ENCODE measurements at places on chromosomes 4 and X.

- no peak for DNase-seq
Observed at GRCh38 chrX:46381630-46382029, 163.6 kb downstream of the ZNF674 start.

- no peak for DNase-seq
Observed at GRCh38 chrX:121987163-121987562, 939.8 kb downstream of the GLUD2 start.

DNA sequence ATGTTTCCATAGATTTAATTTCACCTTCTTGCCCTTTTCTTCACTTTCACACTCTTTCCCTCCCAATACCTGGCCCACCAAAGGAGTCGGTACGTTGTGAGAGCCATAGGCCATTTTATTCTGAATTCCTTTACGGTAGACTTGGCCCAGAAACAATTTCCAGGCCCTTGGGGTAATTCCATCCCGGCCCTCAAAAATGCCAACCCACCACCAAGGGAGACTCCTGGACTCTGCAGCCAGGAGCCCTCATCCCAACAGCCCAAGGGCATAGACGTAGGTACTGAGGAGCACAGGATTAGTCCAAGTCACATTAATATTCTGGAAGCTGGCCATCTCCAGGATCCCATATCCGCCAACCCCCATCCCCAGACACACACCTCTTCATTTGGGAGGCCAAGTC is 102.9 kb downstream of the LIMCH1 start:
- DNase-seq, result no peak

- no peak for DNase-seq
Observed at GRCh38 chr4:126004941-126005340, 690.2 kb downstream of the FAT4 start.

Measured in activated CD8-positive, alpha-beta memory T cell treated with anti-CD3 and anti-CD28 coated beads for 4 hours (primary cell).